Stimulated activated CD8-positive, alpha-beta memory T cell treated with anti-CD3 and anti-CD28 coated beads, Interleukin-4, amount 100 ng/mL, for 4 hours (primary cell): ENCODE measurements at places on chromosomes 2 and 18.

DNA sequence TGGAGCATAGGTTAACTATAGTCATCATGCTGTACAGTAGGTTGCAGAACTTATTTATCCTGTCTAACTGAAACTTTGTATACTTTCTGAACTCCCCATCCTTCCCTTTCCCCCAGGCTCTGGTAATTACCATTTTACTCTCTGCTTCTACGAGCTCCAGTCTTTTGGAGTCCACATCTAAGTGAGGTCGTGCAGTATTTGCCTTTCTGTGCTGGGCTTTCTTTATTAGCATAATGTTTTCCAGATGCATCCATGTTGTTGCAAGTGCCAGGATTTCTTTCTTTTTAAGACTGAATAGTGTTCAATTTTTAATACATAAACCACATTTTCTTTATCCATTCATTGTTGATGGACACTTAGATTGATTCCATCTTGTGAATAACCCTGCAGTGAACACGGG lies 464.1 kb downstream of the TGIF1 start:
- DNase-seq = no peak

GRCh38 chr2:222792001-222792611 lies 68.7 kb upstream of the ACSL3 start:
- DNase-seq = no peak

DNA sequence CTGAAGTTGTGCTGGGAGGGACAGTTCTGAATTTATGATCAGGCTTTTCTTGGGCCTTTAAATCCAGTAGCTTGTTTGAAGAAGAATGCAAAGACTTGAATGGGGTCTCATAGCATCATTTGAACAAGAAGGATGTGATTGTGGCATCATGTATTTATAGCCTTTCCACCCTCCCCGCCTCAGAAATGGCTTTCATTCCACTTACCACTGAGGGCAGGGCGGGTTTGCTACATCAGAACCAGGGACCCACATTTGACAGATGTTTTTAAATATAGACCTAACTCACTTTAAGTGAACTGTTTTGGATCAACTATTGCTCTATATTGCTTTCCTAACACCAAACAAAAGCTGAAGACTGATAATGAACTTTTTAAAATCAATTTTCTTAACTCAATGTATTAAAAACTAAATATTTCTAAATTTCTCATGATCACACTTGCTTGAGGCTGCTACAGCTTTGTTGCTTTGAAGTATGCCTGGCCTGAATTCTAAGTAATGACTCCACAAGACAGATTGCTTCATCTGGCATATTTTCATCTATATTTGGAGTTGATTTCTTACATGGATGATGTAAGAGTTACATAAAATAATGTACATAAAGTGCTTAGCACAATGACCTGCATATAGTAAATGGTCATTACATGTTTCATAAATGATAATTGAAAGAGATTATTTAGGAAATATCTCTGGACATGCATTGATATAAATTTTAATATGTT lies 1552.9 kb upstream of the SLC39A10 start:
- DNase-seq = no peak

GRCh38 chr2:233241803-233242202 lies 9.7 kb upstream of the ATG16L1 start:
- DNase-seq = no peak

- DNase-seq = no peak
Measured at GRCh38 chr2:24353973-24354372, 6.4 kb downstream of the ITSN2 start.

DNA sequence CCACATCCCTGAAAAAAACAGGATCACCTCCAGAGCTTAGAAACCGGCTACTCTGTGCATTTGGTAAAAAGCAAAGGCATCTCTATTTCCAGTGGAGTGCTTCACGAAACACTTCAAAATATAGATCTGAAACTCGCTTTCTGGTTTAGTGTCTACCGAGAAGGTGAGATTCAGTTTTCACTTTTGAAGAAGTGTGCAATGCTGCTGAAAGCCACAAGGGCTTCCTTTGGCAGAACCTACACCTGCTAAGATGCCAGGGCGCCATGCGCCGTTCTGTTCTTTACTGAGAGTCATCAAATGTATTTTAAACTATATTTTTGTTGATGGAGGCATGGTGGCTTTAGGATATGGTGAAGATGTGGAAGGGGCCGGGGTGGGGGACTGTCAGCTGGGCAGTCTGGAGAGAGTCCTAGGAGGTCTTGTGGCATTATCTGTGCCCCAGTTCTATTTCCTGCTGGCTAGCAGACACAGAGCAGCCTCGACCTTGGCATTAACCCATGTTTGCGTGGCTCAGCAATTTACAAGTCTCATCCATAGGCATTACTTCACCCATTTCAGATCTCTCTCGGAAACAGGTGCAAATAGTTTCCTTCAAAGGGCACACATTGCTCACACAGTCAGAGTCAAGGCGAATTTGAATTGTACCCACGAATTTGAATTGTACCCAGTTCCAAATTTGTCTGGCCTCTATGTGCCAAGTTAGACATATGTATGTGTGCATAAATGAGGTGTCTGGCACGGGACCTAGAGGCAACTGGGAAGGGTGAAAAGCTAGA lies 46.7 kb upstream of the KCNF1 start:
- no peak for DNase-seq

- no peak for DNase-seq
Measured at GRCh38 chr2:66541646-66542045, 106.7 kb downstream of the MEIS1 start.

GRCh38 chr2:31132786-31133185 lies 5.5 kb downstream of the GALNT14 start:
- no peak for DNase-seq

DNA sequence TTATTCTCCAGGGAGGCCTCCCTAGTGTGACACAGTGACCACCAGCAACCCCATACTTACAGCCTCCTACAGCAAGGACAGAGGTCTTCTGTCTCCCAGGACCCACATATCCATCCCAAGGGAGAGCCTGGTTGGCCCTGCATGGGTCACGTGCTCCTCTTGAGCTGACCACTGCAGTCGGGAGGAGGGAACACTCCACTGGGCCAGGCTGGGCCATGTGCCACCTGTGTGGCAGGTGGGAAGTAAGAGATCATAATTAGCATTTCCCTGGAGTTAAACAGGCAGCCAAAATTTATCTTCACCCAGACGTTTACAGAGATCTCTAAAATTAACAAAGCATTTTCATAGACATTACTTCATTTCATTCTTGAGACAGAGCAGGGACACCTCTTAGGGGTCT lies 33.4 kb upstream of the MLPH start:
- DNase-seq = no peak

GRCh38 chr2:119383410-119384140 lies 16.8 kb downstream of the DBI start:
- no peak for DNase-seq

DNA sequence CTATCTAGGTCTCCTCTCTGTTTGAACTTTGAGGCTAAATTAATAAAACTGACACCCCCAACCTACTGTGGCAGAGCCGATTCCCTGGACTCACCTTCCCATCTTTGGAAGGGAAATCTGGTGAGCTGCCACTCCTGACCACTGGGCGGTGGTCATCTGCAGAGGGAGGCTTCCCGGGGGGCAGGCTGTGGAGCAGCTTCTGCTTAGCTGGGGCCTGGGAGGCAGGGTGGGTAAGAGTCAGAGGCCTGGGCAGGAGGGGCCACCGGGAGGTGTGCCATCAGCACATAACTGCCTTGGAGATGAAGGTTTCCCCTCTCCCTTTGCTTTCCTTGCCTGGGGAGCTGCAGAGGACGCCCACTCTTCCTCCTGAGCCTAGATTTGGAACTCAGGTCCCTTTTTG lies 2.3 kb upstream of the NPPC start:
- DNase-seq = no peak

DNA sequence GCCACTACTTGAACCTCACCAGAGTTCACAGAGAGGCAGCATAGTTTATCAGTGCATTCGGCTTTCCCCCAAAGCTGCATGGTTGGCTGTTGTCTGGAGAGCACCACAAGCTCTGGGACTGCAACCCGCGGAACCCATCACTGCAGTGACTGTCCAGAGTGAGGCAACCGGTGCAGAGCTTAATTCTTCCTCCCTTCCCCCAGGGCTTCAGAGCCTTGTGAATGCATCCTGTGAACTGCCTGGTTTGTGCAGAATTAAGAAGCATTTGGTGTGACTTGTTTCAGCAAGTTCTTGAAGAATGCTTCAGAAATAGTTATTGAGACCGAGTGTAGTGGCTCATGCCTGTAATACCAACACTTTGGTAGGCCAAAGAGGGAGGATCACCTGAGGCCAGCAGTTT lies 99.2 kb upstream of the FOSL2 start:
- DNase-seq = no peak

DNA sequence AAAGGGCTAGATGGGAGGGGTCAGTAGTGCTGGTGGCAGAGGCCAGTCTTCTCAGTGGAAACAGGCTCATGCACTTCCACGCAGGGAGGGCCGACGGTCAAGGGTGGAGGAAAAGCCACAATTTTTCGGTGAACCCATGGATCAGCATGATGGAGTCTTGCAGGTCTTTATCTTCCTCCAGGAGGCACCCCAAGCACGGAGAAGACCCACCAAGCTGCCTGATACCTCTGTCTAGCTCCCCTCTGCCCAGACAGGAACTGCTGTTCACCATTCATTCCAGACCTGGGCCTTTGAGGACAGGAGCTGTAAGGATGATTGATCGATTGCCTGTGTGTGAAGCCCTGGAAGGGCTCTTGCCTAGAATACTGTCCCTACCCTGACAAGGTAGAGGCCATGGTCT lies 2.8 kb upstream of the LRRFIP1 start:
- no peak for DNase-seq

DNA sequence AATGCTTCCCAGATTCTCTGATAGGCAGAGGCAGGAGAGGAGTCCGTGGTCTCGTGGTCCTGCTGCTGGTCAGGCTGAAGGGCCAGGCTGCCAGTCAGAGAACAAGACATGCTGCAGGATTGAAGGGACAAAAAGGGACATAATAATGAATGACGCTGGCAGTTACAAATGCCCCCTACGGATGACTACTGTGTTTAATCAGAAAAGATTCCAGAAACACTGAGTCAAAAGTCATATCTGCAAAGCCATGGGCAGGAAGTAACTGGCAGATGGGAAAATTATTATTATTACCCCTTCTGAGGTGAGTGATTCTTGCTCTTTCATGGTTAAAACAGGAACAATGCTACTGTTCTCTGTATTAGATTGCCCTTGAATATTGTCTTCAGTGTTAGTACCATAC lies 19.0 kb downstream of the LCT start:
- no peak for DNase-seq

DNA sequence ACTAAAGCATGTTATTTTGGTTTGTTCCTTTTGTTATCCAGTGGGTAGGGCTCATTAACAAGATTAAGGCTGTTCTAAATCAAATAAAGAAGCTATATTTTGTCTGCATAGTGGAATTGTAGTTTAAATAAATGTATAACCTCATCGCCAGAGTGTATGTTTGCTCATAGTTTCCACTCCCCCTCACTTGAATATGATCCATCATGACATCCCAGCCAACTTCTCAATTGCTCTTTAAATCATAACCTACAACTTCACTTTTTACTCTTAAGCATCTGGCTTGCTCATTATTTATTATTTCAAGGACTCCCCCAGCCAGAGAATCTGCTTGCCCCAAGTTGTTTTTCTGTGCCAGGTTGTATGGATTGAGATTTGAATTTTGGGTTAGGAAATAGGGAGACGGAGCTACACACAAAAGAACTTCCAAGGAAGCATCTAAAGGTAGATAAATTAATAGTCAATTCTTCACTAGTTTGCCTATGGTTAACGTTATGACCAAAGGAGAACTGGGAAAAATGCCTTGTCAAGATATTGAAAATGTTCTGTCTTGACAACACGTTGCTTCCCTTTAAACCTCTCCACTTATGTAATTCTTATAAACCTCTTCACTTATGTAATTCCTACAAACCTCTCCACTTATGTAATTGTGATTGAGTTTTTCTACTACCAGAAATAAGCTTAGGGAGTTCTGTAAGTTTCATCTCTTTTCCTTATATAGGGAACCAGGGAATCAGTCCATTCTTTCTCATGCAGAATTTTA lies 55.4 kb upstream of the UPP2 start:
- no peak for DNase-seq

DNA sequence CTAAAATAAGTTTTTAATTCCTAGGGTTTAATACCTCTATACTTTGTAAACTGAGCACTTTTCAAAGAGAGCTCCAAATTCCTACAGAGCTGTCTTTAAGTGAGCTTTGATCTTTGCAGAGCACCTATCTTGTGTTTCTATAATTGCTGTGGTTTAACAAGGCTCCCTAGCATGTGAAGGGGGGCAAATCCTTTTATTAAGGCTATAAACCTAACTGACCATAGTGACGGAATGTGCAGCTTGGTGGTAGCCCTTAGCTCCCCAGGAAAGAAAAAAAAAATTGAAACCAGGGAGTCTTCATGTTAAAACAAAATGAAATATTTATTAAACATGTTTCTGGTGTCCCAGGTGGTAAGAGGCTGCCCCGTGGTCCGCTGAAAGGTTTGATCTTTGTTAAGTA lies 78.6 kb upstream of the ETAA1 start:
- no peak for DNase-seq

DNA sequence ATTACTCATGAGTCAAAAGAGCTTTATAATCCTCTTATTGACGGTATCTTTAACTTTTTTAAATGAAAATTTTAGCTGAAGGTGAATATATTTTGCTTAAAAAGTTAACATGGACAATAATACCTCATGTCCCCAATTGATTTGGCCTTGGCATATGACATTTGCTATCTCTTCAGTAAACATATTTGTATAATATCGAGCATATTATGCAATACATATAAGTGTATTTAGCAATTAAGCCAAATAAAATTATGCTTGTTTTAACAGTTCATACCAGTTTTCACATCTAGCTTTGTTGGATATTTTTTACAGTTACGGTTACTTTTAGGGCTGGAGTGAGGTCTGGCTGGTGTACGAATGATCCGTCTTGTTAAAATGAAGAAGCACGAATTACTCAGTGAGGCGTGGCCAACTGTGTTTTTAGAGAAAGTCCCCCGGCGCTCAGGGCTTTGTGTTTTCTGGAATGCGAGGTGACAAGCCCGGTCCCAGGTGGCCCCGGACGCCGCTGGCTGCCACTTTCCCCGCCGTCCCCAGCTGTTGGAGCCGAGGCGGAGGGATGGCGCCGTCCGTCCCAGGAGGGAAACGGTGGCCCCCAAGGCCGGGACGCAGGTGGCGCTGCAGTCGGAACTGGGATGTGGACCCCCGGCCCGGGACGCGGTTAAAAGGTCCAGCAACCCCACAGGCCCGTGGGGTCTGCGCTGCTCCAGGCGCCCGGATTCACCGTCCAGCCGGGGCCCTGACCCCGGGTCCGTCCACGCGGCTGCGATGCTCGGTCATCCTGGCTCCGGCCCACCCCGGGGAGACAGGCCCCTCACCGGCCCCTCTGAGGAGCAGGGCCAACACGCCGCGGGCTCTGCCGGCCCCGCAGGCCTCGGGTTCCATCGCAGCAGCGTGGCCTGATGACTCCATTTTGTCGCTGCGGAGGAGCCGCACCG lies 41.3 kb downstream of the TMEM18 start:
- no peak for DNase-seq

DNA sequence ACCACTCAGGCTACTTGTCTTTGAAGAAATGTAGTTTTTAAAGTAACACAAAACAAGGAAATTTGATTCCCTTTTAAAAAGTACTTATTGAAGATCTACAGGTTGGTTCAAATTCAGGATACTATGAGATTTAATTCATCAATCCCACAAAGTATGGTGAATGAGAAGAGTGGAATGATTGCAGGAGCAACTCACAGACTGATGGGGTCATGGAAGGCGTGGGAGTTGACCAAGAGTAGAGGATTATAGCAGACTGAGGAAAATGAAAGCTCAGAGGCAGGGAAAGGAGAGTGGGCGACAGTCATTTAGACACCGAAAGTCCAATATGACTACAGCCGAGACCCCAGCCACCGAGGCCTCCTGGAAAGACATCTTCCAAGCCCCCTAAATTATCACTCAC lies 12.5 kb upstream of the DAPL1 start:
- no peak for DNase-seq
